Activated CD8-positive, alpha-beta memory T cell treated with anti-CD3 and anti-CD28 coated beads, Interleukin-2, amount 10 ng/mL, durations not matched to agents 7 days and 5 days (primary cell): ENCODE measurements at places on chromosomes 1 and 21.
A peak's percentile ranks its signal among the peaks of the same experiment; 100 is the strongest.

- no peak overlapping the region for H3K4me3 ChIP-seq
- peaks cover 2% of the 10 kb centered on the region for H3K36me3 ChIP-seq
- peaks cover 13% of the 10 kb centered on the region for H3K4me1 ChIP-seq
- DNase-seq = no peak
These were observed 5.0 kb downstream of the SELP start for GRCh38 chr1:169624912-169625311.

GRCh38 chr1:118147522-118147921 is 37.5 kb downstream of the SPAG17 start:
- no peaks in the 10 kb centered on the region for H3K36me3 ChIP-seq
- no peaks in the 10 kb centered on the region for H3K27me3 ChIP-seq
- H3K4me1 ChIP-seq = no peaks in the 10 kb centered on the region
- H3K4me3 ChIP-seq = no peak overlapping the region

- H3K27ac ChIP-seq = no peak overlapping the region
- H3K4me3 ChIP-seq = no peak overlapping the region
- peaks cover 1% of the 10 kb centered on the region for H3K36me3 ChIP-seq
- peaks cover 5% of the 10 kb centered on the region for H3K27me3 ChIP-seq
- DNase-seq = no peak
These were observed 80.2 kb downstream of the NTMT2 start for GRCh38 chr1:170225781-170226530.

GRCh38 chr1:14713077-14713476 is 114.6 kb downstream of the KAZN start:
- H3K27me3 ChIP-seq = no peaks in the 10 kb centered on the region
- H3K27ac ChIP-seq = no peak overlapping the region
- H3K4me1 ChIP-seq = no peaks in the 10 kb centered on the region
- H3K4me3 ChIP-seq = no peak overlapping the region

GRCh38 chr21:25370311-25370744 is 237.0 kb downstream of the MRPL39 start:
- no peaks in the 10 kb centered on the region for H3K36me3 ChIP-seq
- H3K27ac ChIP-seq = no peak overlapping the region
- peaks cover 3% of the 10 kb centered on the region for H3K27me3 ChIP-seq
- no peak overlapping the region for H3K4me3 ChIP-seq
- no peaks in the 10 kb centered on the region for H3K4me1 ChIP-seq

DNA sequence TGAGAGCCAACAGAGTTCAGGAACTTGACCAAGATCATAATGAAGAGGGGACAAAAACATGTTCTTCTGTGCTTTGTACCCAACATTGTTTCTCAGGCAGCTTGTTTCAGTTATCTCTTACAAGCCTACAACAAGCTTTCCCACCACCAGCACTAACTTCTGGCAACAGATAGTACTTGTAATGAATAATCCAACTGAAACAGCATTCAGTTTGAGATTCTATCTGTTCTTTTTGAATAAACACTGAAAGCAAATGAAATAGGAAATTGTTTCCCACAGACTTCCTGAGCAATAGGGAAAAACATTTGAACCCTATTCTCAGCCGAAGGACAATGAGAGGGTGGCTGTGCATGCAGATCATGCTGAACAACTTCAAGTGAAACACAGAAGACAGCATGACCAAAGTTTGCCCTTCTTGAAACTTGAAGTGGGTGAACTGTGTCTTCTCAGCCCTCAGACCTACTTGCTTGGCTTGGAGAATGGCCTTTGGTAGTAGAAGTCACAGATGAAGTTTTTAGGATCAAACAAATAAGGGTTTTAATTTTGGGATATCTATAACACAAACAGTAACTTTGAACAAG is 11.2 kb upstream of the HOOK1 start:
- no peak overlapping the region for H3K4me3 ChIP-seq
- no peak overlapping the region for H3K27ac ChIP-seq
- no peaks in the 10 kb centered on the region for H3K36me3 ChIP-seq

- DNase-seq = no peak
- H3K4me3 ChIP-seq = no peak overlapping the region
- peaks cover 4% of the 10 kb centered on the region for H3K36me3 ChIP-seq
- H3K27ac ChIP-seq = no peak overlapping the region
- H3K4me1 ChIP-seq = no peaks in the 10 kb centered on the region
- H3K27me3 ChIP-seq = no peaks in the 10 kb centered on the region
These were observed 16.2 kb downstream of the GNAT2 start for GRCh38 chr1:109603229-109603628.

GRCh38 chr1:172697534-172698002 is 38.7 kb downstream of the FASLG start:
- DNase-seq = no peak
- H3K27me3 ChIP-seq = no peaks in the 10 kb centered on the region
- peak overlapping the region; percentile 98 for H3K27ac ChIP-seq
- peak overlapping the region; percentile 49 for H3K4me3 ChIP-seq
- H3K4me1 ChIP-seq = peaks cover 56% of the 10 kb centered on the region

- H3K27ac ChIP-seq = no peak overlapping the region
- DNase-seq = no peak
- H3K27me3 ChIP-seq = no peaks in the 10 kb centered on the region
- H3K4me1 ChIP-seq = no peaks in the 10 kb centered on the region
- H3K4me3 ChIP-seq = no peak overlapping the region
- H3K36me3 ChIP-seq = no peaks in the 10 kb centered on the region
These were observed 834.2 kb upstream of the CXADR start for GRCh38 chr21:16678429-16679160.

- peaks cover 11% of the 10 kb centered on the region for H3K36me3 ChIP-seq
- no peak overlapping the region for H3K27ac ChIP-seq
- peaks cover 20% of the 10 kb centered on the region for H3K4me1 ChIP-seq
- H3K4me3 ChIP-seq = no peak overlapping the region
These were observed 102.2 kb downstream of the RGL1 start for GRCh38 chr1:183907070-183907469.

DNA sequence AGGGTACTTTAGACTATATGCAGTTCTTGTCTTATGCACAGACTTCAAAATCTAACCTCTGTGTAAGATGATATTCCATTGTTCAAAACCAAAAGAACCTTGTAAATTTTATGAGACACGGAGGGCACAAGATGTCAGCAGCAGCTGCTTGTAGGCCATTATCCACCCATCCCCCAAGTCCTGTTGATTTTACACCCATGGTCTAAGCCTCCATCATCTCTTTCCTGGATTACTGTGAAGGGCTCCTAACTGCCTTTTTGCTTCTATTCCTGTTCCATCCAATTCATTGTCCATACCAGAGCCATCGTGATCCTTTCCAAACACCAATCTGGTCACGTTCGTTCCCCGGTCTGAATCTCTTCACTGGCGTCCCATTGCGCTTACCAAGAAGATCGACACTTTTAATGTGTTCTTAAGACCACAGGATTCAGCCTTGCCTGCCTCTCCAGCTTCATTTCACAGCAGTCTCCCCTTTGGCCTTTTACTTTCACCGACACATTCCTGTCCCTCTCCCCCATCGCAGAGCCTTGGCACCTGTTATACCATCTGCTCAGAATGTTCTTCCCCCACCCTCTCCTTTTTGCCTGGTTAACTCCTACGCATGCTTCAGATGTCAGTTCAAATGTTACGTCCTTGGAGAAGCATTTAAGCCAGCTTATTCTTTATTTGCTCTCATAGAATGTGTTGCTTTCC is 107.3 kb upstream of the POU3F1 start:
- no peaks in the 10 kb centered on the region for H3K4me1 ChIP-seq
- H3K27ac ChIP-seq = no peak overlapping the region
- H3K27me3 ChIP-seq = peaks cover 21% of the 10 kb centered on the region
- H3K4me3 ChIP-seq = no peak overlapping the region

DNA sequence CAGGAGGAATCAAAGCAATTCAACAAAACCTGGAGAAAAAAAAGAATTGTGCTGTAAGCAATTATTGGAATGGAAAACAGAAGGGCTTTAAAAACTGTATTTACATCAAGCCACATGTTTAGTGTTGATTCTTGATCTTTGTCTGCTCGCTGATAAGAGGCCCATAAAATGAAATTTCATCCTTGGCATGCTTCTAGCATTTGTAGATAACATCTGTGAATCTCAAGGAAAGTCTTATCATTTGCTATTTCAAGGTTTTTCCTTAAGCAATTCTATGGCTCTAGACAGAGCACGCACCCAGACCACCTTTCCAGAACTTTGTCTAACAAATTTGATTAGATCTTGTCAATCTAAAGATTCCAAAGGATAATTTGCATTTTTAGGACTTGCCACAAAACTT is 181.0 kb upstream of the FGGY start:
- peaks cover 8% of the 10 kb centered on the region for H3K27me3 ChIP-seq
- no peak for DNase-seq
- no peak overlapping the region for H3K4me3 ChIP-seq
- H3K4me1 ChIP-seq = peaks cover 3% of the 10 kb centered on the region
- H3K36me3 ChIP-seq = no peaks in the 10 kb centered on the region

DNA sequence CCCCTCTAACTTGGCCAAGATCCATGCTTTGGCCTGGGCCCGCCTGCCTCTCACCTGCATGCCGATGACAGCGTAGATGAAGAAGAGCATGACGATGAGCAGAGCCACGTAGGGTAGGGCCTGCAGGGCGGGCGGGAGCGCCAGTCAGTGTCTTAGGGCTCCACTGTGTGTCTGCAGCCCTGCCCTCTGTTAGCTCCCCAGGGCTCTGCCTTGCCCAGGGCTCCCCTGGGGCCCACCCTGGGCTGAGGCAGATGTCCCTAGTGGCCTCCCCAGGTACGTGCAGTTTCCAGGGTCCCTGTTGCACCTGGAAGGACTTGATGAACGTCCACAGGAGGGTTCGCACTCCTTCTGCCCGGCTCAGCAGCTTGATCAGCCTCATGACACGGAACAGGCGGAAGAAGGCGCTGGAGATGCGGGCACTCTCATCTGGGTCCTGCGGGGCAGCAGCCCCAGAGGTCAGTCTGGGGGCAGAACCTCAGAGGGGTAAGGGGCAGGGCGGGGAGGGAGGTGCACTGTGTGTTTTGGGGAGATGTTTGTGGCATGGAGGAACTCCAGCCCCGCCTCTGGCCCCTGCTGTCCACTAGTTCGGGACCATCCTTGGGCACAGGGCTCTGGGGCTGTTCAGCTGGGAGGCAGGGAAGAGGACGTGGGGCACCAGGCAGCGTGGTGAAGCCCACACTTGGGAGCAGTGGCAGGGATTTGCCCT is 29.8 kb upstream of the KIF21B start:
- no peak overlapping the region for H3K27ac ChIP-seq
- peaks cover 31% of the 10 kb centered on the region for H3K4me1 ChIP-seq

GRCh38 chr1:48611841-48612240 is 139.8 kb upstream of the SPATA6 start:
- no peak overlapping the region for H3K27ac ChIP-seq
- peaks cover 3% of the 10 kb centered on the region for H3K27me3 ChIP-seq
- no peak overlapping the region for H3K4me3 ChIP-seq

GRCh38 chr1:159663552-159663951 is 50.8 kb downstream of the CRP start:
- H3K4me3 ChIP-seq = no peak overlapping the region
- H3K4me1 ChIP-seq = no peaks in the 10 kb centered on the region
- peaks cover 9% of the 10 kb centered on the region for H3K27me3 ChIP-seq
- no peaks in the 10 kb centered on the region for H3K36me3 ChIP-seq
- DNase-seq = no peak
- no peak overlapping the region for H3K27ac ChIP-seq
